ENCODE measurements at places on chromosomes 1 and 21.

- no peak for DNase-seq
Measured at GRCh38 chr1:29895201-29895600, 658.9 kb downstream of the PTPRU start.

GRCh38 chr1:2510366-2511155, 15.8 kb downstream of the PANK4 start:
- no peak for DNase-seq

DNA sequence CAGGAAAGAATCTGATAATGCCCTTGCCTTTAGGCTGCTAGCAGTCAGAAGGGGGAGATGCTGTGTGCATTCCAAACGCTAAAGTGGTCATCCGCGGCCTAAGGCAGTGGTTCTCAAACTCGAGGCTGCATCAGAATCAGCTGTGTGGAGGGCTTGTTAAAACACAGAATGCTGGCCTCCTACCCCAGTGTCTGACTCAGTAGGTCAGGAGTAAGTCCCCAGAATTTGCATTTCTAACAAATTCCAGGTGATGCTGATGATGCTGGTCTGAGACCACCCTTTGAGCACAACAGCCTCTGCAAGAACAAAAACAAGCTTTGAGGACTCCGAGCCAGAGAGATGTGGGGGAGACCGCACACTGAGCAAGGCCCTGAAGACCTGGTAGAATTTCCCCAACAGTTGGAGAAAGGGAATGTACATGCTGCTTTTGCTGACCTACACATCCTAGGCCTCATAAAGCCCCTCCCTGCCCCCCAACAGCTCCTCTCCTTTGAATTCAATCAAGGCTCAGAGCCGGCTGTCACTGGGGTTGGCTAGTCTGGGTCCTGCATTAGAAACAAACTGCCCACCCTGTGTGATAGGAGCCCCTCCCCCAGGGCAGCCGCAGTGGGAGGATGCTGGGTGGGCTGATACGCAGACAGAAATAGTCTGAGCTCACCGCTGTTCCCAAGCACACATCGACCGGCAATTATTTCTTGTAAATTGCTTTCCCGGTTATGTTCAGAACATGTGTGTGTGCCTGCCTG, 27.1 kb downstream of the SHISAL2A start:
- DNase-seq: no peak

GRCh38 chr1:172431721-172432192, 11.3 kb downstream of the C1orf105 start:
- no peak for DNase-seq

GRCh38 chr1:33314416-33314815, 6.5 kb downstream of the A3GALT2 start:
- DNase-seq: no peak

- DNase-seq: no peak
Measured at GRCh38 chr1:206557636-206558473, 50.5 kb downstream of the RASSF5 start.

DNA sequence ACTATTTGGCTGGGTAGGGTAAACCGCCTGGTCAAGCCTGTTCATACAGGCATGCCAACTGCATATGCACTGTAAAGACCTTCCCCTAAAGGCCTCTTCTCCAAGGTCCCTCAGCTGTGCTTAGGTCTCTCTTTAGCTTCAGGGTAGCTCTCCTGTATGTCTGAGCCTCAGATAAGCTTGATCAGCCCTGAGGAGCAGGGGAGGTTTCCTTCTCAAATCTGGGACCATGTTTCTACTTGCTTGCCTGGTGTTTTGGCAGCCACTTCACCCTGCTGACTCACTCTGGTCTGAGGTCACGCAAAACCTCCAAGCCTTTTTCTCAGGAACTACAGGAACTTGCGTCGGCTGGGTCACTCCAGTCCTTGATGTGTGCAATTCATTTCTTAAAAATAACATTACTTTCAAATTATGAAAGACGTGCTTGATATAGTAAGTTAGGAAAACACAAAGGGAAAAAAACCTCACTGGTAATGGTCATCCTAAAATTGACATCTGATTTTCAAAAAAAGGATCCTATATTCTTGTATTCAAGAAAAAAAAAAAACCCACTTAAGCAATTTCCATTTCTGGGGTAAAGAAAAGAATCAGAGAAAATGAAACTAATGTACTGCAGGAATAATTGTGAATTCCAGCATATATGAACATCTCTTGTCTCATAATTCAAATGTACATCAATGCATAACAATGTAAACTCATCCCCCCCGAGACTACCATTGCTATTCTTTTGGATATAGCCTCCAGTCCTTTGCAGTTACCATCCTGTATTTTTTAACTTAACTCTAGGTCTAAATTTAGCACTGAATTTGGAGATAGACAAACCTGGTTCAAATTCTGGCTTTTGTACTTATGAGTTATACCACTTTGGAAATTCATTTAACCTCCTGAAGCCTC, 24.8 kb upstream of the RNF19B start:
- peak; percentile 97 for DNase-seq

GRCh38 chr1:115492880-115493279, 148.9 kb upstream of the VANGL1 start:
- DNase-seq: peak; percentile 74

- peak; percentile 31 for DNase-seq
Measured at GRCh38 chr21:39630191-39630591, 17.5 kb downstream of the B3GALT5 start.

DNA sequence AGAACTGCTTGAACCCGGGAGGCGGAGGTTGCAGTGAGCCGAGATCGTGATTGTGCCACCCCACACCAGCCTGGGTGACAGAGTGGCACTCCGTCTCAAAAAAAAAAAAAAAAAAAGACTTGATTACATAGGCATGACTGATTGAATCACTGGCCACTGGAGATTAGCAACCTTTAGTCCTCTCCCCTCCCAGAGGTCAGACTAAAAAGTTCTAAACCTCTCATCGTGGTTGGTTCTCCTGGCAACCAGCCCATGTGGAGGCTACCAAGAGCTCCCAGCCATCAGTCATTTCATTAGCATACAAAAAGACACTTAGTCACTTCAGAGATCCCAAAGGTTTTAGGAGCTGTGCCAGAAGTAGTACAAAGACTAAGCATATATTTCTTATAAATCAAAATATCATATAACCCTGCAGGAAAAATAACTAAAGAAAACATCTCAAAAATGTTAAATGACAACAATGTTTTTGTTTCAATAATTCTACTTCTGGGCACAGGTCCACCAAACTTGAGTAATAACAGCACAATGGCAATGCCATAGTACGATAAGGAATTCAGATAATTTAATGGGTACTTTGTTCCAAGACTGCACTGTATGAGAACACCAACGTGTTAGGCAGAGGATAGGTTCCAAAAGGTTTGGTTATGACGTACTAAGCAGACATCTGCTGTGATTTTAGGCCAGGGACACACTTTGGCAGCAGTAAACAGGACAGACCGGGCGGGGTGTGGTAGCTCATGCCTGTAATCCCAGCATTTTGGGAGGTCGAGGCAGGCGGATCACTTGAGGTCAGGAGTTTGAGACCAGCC, 18.1 kb downstream of the USP48 start:
- peak; percentile 98 for DNase-seq

GRCh38 chr1:33181921-33182341, at the start of gene TRIM62:
Gene TRIM62 (minus strand): TSS chr1:33182043. CDS start chr1:33181432, 611 bp downstream.
- DNase-seq: peak; percentile 81

GRCh38 chr1:201515895-201516294, 9.0 kb upstream of the CSRP1 start:
- DNase-seq: no peak

- DNase-seq: no peak
Measured at GRCh38 chr1:1101503-1101902, 14.4 kb downstream of the C1orf159 start.

- no peak for DNase-seq
Measured at GRCh38 chr1:207397525-207397926, 56.6 kb upstream of the CR2 start.

GRCh38 chr1:107673006-107673405, 292.0 kb downstream of the VAV3 start:
- DNase-seq: no peak

DNA sequence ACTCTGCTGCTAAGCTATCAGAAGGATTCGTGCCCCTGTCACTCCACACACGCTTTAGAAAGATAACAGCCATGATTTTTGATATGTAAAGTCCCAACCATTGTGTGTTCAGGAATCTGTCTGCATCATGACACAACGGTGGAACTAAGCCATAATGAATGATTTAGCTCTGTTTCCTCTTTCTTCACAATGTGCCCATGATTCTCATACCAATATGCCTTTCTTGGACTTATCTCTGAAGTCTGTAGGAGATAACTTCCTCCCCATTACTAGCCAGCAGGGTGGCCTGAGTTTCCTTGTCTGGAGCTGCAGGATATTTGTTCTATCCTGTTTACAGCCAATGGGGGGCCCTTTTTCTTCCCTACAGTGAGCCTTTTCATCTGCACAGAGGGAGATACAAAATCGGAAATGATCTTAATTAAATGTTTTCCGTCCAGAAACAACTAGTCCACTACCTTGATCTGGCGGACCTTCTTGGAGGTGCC, 511.7 kb downstream of the USP25 start:
- no peak for DNase-seq

GRCh38 chr1:36182734-36183133, 26.8 kb downstream of the MAP7D1 start:
- no peak for DNase-seq

GRCh38 chr1:208977012-208977411, 606.5 kb upstream of the CAMK1G start:
- no peak for DNase-seq

- no peak for DNase-seq
Measured at GRCh38 chr21:42455196-42455595, 40.8 kb downstream of the RSPH1 start.

- no peak for DNase-seq
Measured at GRCh38 chr1:208852911-208853310, 608.7 kb upstream of the PLXNA2 start.

DNA sequence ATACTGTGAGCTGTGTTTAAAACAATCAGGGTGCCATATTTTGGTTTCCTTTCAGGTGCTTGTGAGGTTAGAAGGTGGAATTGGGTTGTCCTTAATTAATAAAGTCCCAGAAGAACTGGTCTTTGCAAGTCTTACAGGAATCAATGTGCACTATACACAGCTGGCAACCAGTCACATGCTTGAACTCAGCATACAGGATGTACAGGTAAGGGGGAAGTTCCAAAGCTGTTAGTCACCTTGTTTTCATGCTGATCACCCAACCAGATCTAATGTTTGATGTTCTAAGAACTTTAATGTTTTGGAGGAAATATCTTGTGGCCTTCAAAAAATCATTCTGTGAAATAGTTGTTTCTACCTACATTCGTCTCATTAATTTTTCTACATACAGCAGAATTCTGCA, 156.3 kb downstream of the VPS13D start:
- no peak for DNase-seq

DNA sequence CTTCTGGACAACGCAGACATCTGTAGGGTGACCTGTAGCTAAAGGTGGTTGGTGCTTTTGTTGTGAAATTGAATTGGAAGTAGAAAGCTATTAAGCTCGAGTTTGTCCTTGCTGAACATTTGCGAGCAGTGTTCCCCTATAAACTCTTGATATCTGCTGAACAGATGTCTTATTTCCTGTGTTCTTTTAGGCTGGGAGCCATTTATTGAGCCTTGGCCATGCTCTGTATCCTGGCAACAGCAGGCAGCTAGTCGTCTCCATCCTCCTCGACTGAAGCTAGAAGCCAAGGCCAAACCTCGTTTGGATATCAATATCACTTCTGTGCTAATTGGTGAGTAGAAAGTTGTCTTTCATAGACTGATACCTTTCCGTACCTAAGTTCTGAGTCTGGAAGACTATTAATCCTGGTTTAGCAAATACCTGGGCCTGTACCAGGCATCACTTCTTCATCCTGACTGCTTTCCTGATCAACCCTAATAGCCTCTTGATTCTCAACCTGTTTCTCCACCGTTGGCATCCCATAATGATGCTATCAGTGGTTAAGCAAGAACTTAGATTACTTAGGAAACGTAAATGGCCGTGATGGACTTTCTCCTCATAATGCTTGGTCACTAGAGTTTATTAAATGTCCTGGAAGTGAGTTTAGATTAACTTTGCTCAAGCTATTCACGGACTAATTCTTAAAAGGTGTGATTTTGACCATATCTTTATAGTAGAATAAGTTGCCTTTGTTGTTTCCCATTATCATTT, 103.4 kb downstream of the VPS13D start:
- DNase-seq: peak; percentile 69

GRCh38 chr1:169508432-169509338, 22.9 kb upstream of the SLC19A2 start:
- no peak for DNase-seq

DNA sequence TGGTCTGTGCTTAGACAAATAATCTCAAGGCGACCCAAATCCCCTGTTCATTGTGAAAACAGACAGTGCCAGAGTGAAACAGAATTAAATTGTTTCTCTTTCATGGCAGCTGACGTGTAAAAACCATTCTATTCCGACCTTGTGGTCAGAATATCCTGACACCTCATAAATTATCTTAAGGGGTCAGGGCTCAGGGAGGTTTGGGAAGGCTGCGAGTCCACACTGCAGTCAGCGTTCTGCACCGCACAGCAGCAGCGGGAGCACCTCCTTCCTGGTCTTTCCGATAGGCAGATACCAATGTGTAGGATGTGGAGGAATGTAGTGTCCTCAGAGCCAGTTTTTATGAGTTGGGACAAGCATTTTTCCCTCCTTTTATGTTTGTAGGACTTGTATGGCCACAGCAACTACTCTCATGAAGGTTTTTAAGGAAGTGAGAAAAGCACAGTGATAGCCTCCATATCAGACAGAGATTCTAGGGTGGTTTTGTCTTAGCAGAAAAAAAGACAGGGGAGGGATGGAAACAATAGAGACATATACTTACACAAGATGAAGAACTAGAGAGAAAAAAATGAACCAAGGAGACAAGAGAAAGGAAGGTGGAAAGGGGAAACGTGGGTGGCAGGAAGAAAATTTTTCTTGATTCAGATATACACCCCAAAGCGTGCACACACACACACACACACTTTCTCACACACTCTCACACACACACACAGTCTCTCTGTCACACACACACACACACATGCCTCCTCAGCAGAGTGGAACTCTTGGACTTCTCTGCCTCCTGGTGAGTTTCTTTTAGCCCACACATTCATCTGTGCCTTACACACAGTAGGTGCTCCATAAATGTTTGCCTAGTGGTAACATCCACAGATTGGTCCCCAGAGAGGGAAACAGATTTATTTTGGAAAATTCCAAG, 68.6 kb downstream of the NTMT2 start:
- DNase-seq: no peak

DNA sequence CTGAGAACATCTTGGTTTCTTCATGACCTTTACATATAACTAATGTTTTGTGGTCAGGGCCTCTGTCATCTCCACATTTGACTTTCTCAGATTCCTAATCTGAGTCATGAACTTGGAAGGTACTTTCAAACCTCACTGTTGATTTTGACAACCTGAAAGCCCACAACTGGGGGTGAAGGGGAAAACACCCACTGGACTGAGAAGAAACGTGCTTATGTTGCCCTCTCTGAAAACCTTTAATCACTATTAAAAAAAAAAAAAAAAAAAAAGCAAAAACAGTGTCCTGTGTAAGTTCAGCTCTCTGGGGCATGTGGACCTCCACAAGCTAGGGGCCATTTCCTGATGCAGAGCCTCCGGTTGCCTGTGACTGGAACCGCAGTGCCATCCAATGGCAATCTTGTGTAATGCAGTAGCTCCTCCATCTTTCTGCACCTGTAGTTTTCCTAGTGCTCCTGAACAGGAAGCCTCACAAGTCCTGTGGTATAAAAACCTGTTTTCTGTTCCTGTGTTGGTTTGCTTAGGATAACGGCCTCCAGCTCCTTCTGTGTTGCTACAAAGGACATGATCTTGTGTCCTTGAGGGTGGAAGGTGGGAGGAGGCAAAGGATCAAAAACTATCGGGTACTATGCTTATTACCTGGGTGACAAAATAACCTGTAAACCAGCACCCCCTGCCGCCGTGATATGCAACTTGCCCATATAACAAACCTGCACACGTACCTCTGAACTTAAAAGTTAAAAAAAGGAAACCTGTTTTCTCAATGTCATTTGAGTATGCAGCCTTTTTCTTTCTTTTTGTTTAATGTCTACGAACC, 124.5 kb downstream of the ZNF648 start:
- no peak for DNase-seq
